ENCODE measurements at places on chromosomes 3 and 15. TPM values are rescaled to one million over a fixed set of nuclear protein-coding genes. Genes with fewer than 3 reads are reported as not detected.

- no peak overlapping the region for H3K4me3 ChIP-seq
- no peaks in the 10 kb centered on the region for H3K27me3 ChIP-seq
- H3K27ac ChIP-seq: no peak overlapping the region
- H3K4me1 ChIP-seq: peaks cover 8% of the 10 kb centered on the region
- peaks cover 58% of the 10 kb centered on the region for H3K36me3 ChIP-seq
These were observed 16.6 kb upstream of the RPLP1 start for GRCh38 chr15:69435985-69436384.

DNA sequence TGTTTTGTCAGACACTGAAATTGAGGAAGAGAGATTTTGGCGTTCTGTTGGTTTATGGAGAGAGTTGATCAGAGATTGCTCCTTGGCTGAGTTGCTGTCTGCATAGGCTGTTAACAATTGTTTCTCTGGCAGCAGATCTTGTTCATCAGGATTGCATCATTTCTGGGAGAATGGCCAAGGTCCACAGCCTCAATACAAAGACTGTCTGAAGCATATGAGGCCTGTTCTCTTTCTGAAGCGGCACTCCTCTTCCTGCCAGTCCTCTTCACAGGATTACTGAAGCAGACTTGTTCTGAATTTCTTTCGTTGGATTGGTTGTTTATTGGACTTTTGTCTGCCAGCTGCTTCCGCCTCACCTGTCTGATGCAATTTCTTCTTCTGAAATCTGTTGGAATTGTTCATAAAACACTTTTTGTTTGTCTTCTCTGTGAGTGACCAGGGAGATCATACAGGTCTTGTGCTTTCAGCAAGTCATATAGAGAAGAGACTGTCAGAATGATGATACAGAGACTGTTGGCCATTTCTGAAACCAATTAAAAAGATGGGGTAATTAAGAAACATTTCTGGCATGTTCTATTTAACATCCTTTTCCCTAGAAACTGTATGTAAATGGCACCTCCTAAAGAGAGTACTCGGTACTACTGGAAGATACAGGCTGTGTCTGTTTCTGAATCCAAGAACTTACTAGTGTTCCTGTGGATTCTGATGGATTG is 25.5 kb downstream of the SETD5 start:
- H3K4me1 ChIP-seq: peaks cover 38% of the 10 kb centered on the region
- H3K27ac ChIP-seq: peak overlapping the region; percentile 100
- no peaks in the 10 kb centered on the region for H3K27me3 ChIP-seq
- peak; percentile 79 for DNase-seq

BUB1B gene
- 39.0 TPM for total RNA-seq

DNA sequence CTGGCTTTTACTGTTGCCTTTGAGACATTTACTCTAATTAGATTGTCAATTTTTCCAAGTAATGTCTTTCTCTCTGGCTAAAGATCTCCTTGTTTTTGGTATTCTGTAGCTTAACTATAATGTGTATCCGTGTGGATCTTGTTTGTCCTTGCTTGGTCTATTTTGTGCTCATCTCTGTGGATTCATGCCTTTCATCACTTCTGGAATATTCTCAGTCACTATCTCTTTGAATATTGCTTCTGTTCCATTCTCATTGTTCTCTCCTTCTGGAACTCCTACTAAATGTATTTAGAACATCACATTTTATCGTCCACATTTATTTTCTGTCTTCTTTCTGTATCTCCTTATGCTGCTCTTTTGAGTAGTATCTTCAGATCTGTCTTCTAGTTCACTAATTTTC is 12.7 kb downstream of the PGPEP1L start:
- no peaks in the 10 kb centered on the region for H3K4me1 ChIP-seq
- peaks cover 51% of the 10 kb centered on the region for H3K27me3 ChIP-seq
- H3K27ac ChIP-seq: no peak overlapping the region
- no peak for DNase-seq
- no peak overlapping the region for H3K4me3 ChIP-seq
- no peaks in the 10 kb centered on the region for H3K36me3 ChIP-seq

FAM107A gene
- total RNA-seq: not detected

GRCh38 chr15:65334586-65335231 is 30.2 kb downstream of the RNU5B-1 start:
- H3K27ac ChIP-seq: no peak overlapping the region
- DNase-seq: no peak
- peaks cover 98% of the 10 kb centered on the region for H3K27me3 ChIP-seq
- H3K36me3 ChIP-seq: no peaks in the 10 kb centered on the region
- H3K4me3 ChIP-seq: no peak overlapping the region
- no peaks in the 10 kb centered on the region for H3K4me1 ChIP-seq

COX5A gene
- total RNA-seq: 280 TPM

- no peak overlapping the region for H3K27ac ChIP-seq
- peaks cover 5% of the 10 kb centered on the region for H3K36me3 ChIP-seq
- DNase-seq: no peak
- H3K4me3 ChIP-seq: no peak overlapping the region
- H3K27me3 ChIP-seq: no peaks in the 10 kb centered on the region
These were observed 184.4 kb downstream of the TCF12 start for GRCh38 chr15:57102858-57103257.

DNA sequence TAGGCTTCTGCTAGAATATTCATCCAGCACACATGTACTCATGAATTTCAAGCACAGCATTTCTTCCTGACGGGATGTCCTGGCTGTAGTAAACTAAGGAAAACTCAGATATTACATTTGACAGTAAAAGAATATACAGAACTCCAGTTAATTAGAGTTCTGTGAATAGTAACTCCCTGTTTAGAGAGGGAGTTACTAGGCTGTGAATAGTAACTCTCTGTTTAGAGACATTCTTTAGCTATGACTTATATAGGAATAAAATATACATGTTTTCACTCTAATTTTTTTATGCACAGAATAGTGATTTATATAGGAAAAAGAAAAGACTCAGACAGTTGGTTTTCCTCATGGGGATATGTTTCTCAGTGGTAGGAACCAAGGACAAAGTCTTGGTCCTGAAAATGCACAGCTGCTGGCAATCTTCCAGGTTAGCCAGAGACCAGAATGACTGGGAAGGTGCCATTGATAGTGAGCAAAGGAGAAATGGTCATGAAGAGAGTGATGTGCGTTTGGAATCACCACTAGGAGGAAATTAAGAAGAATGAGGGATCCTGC is 480.7 kb upstream of the THBS1 start:
- no peak for DNase-seq
- H3K4me1 ChIP-seq: no peaks in the 10 kb centered on the region
- H3K36me3 ChIP-seq: no peaks in the 10 kb centered on the region
- H3K27ac ChIP-seq: no peak overlapping the region

GRCh38 chr3:46705022-46705530 is 3.9 kb downstream of the TMIE start:
- H3K27ac ChIP-seq: no peak overlapping the region
- H3K4me3 ChIP-seq: no peak overlapping the region
- DNase-seq: peak; percentile 73
- H3K4me1 ChIP-seq: peaks cover 17% of the 10 kb centered on the region
- H3K36me3 ChIP-seq: peaks cover 5% of the 10 kb centered on the region
- peaks cover 15% of the 10 kb centered on the region for H3K27me3 ChIP-seq

DNA sequence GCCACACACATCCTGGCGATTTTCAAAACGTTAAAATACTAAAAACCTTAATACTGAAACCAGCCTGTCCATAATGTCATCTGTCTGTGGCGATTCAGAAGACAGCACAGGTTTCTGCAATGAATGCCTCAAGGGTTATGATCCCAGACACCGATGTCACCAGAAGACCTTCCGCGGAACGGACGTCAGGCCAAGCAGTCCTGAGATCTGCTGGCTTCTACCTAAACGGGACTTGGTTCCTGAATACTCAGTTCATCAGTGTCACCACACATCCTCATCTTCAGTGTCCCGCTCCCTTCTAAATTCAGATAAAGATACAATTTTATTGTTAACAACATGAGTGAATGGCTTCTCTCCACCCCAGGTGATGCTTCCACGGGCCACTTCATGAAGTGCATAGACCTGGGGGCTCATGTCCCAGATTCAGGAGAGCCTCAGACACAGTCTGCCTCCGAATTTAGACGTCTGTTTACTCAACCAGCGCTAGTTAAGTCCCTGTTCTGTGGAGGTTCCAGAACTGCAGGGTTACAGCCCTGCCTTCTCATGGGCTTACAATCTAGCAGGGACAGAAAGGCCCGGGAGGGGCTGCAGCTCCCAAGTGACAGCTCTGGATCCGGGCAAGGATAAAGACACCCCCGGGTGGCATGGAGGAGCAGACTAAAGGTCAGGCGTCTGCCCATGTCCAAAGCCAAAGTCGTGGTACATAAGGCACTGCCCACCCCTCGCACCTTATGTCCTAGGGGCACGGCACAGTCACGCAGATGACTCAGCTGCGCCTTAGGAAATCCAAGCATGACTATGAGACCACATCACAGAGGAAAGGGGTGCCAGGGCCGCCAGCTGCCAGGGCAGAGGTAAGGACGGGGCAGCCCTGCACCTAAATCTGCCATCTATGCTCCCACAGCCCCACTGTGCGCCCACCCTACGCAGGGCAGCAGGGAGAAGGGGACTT is 75.9 kb downstream of the VGLL4 start:
- H3K4me3 ChIP-seq: peak overlapping the region; percentile 68
- peak; percentile 59 for DNase-seq
- peak overlapping the region; percentile 86 for H3K27ac ChIP-seq
- peaks cover 17% of the 10 kb centered on the region for H3K4me1 ChIP-seq
- H3K36me3 ChIP-seq: peaks cover 41% of the 10 kb centered on the region
- H3K27me3 ChIP-seq: no peaks in the 10 kb centered on the region

DNA sequence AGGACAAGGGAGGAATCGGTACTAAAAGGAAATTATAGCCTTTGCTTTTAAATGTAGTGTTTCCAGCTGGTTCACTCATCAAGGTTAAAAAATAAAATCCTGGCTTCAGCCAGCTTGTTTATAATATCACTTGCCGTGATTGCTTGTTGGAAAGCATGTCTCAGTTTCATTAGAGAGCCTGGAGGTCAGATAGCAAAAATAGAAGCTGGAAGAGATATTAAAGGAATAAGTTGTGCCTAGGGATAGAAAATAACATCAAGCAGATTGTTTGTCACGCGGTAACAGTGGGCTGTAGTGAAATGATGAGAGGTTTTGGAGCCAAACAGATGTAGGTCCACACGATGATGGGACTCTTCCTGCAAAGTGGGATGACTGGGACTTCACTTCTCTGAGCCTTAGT is 17.7 kb upstream of the SLMAP start:
- no peak for DNase-seq
- H3K27ac ChIP-seq: no peak overlapping the region
- no peak overlapping the region for H3K4me3 ChIP-seq
- no peaks in the 10 kb centered on the region for H3K4me1 ChIP-seq
- no peaks in the 10 kb centered on the region for H3K36me3 ChIP-seq
- H3K27me3 ChIP-seq: no peaks in the 10 kb centered on the region

PLSCR4 gene
- 6.3 TPM for total RNA-seq

DNA sequence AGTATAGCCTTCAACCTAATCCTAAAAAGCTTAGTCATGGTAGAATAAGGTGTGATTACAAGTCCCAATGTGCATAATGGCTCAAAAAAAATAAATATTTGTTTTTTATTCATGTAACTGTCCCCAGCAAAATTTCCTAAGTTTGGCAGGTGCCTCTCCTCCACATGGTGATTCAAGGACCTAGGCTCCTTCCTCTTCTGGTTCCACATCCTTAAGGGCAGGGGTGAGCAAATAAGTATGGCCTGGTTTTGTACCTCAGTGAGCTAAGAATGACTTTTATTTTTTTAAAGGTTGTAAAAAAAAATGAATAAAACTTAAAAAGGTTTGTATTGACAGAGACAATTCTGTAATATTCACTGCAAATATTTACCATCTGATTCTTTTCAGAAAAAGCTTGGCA is 343.5 kb upstream of the UBE2E2 start:
- H3K27ac ChIP-seq: no peak overlapping the region
- H3K36me3 ChIP-seq: no peaks in the 10 kb centered on the region
- no peaks in the 10 kb centered on the region for H3K4me1 ChIP-seq
- no peaks in the 10 kb centered on the region for H3K27me3 ChIP-seq
- no peak for DNase-seq

GRCh38 chr3:135050536-135050935 is 255.5 kb downstream of the EPHB1 start:
- H3K27ac ChIP-seq: no peak overlapping the region
- no peaks in the 10 kb centered on the region for H3K36me3 ChIP-seq
- DNase-seq: no peak

DNA sequence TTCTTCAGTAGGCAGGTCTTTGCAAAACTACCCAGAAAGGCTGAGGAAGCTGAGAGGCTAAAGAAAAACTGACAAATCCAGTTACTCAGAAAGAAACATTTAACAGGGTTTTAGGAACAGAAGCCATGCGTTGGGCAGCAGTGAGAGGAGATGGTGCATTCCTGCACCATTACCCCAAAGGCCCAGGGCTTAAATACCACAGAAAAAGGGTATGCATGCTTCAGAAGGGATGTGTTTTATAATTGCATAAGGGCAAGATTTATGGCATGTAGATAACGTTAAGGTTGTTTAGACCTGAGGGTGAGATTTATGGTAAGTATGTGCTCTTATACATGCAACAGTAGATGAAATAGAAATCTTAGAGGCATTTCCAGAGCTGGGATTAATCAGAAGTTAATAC is 10.0 kb downstream of the C3orf52 start:
- DNase-seq: no peak
- peaks cover 79% of the 10 kb centered on the region for H3K4me1 ChIP-seq
- H3K4me3 ChIP-seq: no peak overlapping the region
- peak overlapping the region; percentile 60 for H3K27ac ChIP-seq
- peaks cover 19% of the 10 kb centered on the region for H3K36me3 ChIP-seq

- no peak overlapping the region for H3K27ac ChIP-seq
- no peaks in the 10 kb centered on the region for H3K27me3 ChIP-seq
- H3K4me3 ChIP-seq: no peak overlapping the region
These were observed 83.2 kb upstream of the PLSCR4 start for GRCh38 chr3:146334151-146334550.

GRCh38 chr3:142374687-142375086 is 73.2 kb downstream of the XRN1 start:
- peak overlapping the region; percentile 18 for H3K27ac ChIP-seq
- peaks cover 15% of the 10 kb centered on the region for H3K36me3 ChIP-seq
- H3K4me1 ChIP-seq: no peaks in the 10 kb centered on the region
- no peaks in the 10 kb centered on the region for H3K27me3 ChIP-seq
- no peak for DNase-seq
- H3K4me3 ChIP-seq: no peak overlapping the region

- peaks cover 63% of the 10 kb centered on the region for H3K36me3 ChIP-seq
- no peak overlapping the region for H3K27ac ChIP-seq
- H3K4me1 ChIP-seq: peaks cover 78% of the 10 kb centered on the region
- no peak overlapping the region for H3K4me3 ChIP-seq
- DNase-seq: no peak
These were observed 25.6 kb downstream of the WWTR1 start for GRCh38 chr3:149632225-149632624.

RASGRP1 gene
- 9.0 TPM for total RNA-seq

ATP13A4 gene
- total RNA-seq: 31.9 TPM

GRCh38 chr3:46228260-46229242 is 13.7 kb upstream of the CCR3 start:
- no peak for DNase-seq
- H3K4me1 ChIP-seq: no peaks in the 10 kb centered on the region
- peaks cover 85% of the 10 kb centered on the region for H3K27me3 ChIP-seq
- H3K27ac ChIP-seq: no peak overlapping the region
- no peaks in the 10 kb centered on the region for H3K36me3 ChIP-seq

LRRC31 gene
- 2.8 TPM for total RNA-seq

CYP8B1 gene
- total RNA-seq: not detected

GABRG3 gene
- total RNA-seq: not detected

TF gene
- total RNA-seq: 1.1 TPM
